CMK (cell line): ENCODE measurements at places on chromosomes 5 and 9.

GRCh38 chr5:123371575-123372179 lies 51.5 kb downstream of the CEP120 start:
- DNase-seq = peak; percentile 4

GRCh38 chr9:127635201-127635735 lies 23.2 kb downstream of the STXBP1 start:
- no peak for DNase-seq

DNA sequence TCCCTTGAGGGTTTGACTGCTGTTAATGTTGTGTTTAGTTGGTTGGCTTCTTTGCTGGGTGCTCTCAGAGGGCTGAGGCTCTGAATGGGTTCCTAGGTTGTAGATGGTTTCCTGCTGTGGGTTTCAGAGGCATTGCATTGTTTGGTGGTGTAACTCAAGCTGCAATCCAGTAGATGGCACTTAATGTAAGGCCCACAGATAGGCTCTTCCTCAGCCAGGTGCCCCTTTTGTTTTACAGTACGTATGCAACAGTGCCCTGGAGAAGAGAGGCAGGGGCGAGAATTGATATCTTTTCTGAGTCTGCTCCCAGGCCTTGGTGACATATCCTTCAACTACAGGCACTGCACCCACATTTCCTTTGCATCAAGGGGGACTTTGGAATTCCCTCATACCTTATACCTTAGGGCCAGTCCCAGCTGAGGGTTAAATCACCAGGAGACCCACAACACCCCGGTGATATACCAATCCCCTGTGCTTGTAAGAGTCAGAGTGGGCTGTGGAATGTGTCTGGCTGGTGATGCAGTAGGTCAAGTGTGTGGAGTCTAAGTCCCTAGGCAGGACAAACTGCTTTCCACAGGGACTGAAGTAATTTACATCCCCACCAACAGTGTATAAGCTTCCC lies 7.0 kb upstream of the UGT3A2 start:
- DNase-seq = no peak

- no peak for DNase-seq
Measured at GRCh38 chr9:86868616-86869015, 78.7 kb downstream of the GAS1 start.

- no peak for DNase-seq
Measured at GRCh38 chr5:94433397-94434163, 184.8 kb downstream of the KIAA0825 start.

GRCh38 chr9:12854221-12854620 lies 79.4 kb downstream of the LURAP1L start:
- no peak for DNase-seq

DNA sequence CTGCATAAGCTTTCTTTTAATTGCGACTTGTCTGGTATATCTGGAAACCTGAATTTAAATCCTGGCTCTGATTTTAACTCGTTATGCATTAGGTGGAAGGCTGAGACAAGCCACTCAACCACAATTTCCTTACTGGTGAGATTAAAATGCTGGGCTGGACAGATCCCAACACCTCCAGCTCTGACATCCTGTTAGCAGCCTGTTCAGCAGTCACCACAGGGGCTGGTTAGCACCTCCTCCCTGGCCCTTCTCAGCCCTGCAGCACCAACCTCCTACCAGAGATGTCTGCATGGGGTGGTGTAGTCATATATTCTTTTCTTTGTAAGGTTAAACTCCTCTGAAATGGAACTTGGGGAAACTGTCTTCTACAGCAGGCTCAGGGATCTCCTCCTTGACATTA lies 156.5 kb upstream of the NFIL3 start:
- DNase-seq = no peak

- no peak for DNase-seq
Measured at GRCh38 chr5:167982-168660, 23.2 kb upstream of the LRRC14B start.

DNA sequence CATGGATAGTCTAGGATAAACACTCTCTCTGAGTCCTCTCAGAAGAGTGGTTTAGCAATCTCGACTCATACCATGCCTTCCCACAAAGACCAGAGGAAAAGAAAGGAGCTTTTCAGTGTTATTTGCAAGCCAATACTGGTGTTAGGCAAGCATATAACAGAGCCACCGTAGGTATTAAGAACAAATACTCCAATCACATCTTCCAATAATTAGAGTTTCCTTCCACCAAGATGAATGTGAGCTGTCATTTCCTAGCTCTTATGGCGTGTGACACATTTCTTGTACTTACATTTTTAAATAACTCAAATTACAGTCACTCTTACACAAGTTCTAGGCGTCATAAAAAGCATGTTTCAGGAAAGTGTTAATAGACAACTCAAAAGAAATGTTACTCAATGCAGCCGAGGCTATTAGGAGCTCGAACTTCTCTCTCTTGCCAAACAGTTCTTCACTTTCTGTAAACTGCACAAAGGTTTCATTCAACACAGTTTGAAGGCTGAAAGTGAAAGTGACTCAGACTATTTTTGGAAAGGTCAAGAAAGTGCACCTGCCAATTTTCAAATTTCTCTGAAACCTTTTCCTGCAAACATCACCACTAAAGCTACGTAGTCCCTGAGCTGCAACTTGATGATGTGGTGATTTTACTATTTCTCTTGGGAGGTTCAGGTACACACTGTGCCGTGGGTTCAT lies 153.8 kb downstream of the AUH start:
- DNase-seq = no peak

DNA sequence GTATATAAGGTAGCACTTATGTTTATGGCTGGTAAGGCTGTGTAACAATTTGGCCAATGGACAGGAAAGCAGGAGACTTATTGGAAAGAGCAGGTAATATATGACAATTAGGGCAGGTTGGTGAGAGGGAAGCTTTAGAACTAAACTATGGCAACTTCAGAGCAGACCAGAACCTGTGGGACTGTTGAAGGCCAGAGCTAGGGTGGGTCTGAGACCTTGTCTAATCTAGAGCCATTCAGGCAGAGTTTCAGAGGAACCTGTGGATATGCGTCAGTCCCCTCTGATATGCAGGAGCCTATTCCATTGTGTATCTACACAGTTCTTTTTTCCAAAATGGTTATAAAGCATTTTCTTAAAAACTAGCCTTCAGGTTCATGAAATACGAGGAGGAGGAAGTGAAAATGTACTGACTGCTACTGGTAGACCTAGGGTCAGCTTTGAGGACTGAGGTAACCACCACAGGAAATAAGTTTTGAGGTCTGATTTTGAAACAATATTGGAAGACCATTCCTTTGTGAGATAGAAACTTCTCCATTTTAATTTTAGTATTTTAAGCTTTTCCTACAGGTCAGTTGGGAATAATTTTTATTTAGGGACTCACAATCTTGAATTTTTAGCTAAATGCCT lies 37.6 kb downstream of the ELL2 start:
- no peak for DNase-seq

DNA sequence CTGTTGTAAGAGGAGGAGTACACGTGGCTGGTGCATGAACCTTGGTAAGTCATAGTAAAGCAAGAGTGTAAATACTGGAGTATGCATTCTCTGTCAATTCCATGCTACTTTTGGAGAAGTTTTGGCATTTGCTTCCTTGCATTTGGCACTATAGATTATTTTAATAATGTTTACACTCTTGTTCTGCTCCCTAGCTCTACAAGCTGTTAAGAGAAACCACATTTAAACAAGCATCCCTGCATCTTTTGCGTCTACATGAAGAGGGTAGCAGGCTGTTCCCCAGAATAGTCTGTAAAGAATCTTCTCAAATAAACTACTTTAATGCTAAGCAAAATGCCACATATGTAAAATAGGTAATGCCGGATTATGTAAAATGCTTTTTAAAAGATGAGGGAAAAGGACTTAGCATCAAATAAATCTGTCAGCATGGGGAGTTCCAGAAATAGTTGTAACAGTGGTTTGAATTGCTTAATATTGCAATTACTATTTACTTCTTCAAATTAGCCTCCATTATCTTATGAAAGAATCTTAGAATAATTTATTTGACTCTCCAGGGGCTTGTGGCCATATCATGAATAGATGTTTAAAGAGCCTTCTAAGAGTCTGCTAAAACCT lies 2127.3 kb upstream of the WWC1 start:
- no peak for DNase-seq

DNA sequence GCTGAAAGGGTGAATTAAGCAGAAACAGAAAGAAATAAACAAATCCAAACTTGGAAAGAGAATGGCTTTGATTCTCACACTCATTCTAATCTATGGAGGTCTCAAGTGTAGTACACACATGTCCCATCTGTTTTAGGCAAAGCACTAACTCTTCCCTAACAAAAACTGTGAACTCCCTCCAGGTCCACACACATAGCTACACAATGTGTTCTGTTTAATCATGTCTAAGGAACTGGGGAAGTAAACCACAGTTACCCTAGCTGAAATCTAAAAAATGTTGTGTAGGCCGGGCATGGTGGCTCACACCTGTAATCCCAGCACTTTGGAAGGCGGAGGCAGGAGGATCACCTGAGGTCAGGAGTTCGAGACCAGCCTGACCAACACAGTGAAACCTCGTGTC lies 118.7 kb upstream of the FST start:
- no peak for DNase-seq

GRCh38 chr5:133356396-133356983 lies 255.9 kb downstream of the FSTL4 start:
- no peak for DNase-seq

DNA sequence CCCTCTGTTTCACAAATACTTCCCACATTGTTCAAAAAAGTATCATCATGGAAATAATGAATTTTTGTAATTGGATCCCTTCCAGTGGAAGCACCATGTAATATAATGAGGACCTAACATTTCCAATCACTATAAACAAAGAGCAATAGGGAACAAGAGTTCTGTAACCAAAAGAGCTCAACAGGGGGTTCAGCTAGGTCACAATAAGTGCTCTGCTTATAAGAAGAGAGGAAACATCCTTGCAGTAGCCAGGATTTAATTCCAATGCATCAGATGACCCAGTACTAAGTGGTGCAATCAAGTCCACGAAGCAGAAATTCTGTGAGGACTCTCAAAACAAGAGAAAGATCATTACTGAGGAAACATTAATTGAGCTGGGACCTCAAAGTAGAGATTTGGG lies 5.9 kb downstream of the SERINC5 start:
- no peak for DNase-seq

DNA sequence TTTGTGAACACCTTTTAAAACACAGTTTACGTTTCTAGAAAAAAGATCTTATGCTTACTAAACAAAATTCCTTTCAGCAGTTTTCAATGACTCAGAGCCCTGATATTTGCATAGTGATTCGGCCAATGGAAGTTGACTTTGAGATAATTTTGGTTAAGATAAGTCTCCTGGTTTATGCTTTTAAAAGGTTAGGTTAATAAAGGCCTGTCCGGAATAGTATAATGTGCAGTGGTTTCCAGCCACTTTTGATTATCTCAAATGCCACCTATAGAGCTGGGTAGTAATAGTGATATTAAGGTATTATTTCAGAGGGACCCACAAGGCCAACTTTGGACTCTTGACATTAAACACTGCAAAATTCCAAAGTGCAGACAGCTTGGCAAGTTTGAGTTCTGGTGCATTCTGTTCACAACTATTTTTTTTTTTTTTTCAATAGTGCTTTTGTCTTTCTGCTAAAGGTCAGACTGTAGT lies 86.1 kb downstream of the F2RL2 start:
- DNase-seq = no peak

DNA sequence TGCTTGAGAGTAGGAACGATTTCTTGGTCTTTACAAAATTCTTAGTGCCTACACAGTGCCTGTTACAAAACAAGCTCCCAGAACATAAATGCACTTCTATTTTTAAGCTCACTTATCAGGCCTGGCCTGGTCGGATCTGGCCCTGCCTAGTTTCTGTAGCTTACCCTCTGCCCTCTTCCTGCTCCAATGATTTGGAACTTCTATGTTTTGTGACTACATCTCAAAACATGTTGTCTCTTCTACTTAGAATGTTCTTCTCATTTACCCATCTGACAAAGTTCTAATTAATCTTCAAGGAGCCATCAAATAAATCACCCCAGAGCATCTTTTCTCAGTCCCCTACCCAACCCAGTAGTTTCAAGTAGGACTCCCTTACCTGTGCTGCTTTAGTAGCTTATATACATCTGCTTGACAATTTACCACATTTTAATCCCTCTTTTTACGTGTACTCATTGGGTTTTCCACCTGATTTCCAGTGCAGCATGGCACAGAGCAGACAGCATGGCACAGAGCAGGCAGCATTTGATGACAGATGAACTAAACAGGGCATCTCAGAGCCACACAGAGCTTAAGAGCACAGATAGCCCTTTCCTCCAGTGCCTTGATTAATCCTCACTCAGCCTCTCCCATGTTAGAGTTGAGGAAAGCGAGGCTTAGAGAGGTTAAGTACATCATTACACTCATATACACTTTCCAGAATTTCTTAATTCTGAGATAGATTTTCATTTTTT lies 171.9 kb downstream of the MAPKAP1 start:
- DNase-seq = no peak

DNA sequence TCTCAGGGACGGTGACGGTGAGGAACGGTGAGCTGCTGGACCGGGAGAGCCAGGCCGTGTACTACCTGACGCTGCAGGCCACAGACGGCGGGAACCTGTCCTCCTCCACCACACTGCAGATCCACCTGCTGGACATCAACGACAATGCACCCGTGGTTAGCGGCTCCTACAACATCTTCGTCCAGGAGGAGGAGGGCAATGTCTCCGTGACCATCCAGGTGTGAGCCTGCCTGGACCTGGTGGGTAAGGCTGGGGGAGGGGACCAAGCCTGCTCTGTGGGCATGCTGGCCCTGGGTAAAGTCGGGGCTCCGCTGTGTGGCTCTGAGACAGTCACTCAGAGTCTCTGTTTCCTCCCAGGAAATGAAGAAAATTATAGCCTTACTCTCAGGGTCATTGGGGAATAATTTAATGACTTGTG lies 29.3 kb downstream of the CDHR2 start:
- no peak for DNase-seq

DNA sequence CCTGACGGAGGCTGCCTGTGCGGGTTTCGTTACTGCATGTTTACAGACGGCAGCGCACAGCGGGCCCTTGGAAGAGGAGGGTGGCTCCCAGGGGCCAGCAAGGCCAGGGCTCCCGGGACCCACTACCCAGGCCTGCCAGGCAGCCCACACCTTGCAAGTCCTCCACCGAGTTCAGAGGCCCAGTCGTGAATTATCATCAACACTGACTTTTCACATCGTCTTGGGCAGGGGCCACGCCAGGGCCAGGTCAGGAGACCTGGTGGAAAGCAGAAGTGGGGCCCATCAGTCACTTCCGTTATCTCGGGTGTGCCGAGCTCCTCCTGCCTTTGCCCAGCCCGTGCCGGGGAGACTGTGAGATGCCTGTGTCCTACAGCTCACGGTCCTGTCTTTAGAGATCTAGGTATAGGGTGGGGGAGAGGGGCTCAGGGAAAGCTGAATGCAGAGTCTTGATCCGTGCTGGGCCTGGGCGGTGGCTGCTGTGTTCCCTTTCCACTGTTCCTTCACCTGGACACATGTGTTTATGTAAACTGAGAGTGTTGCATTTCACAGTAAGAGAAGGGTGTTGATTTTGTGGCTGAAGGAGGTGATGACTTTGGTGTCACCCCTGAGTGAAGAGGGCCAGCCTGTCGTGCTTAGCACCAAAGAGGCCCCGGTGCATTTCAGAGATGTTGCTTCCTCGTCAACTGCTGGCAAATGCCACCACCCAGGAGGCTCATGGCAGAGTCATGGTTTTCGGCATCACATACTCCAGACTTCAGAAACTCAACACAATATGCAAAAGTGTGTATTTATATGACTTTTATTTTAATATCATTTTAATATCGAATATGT lies 175.2 kb downstream of the GAPVD1 start:
- DNase-seq = no peak

- DNase-seq = no peak
Measured at GRCh38 chr9:112007575-112008240, 111.1 kb downstream of the UGCG start.
